ENCODE measurements at places on chromosomes 3 and 15.

DNA sequence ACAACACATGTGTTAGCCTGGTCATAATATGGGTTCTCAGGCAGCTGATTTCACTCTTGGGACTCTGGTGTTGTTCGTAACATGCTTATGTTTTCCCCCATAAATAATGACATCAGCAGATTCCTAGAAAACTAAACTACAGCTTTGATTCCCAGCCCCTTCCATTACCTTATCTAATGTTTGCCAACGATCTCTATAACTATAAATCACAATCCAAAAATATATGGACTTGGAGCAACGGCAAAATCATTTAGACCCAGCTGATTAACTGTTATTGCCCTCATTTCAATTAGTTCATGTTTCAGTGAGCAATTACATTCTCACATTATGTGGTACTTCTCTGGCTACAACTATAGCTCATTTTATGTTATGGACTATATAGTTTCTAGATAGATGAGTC lies 531.3 kb downstream of the MAGI1 start:
- DNase-seq: no peak

GRCh38 chr15:37932549-37932948 lies 1.9 kb upstream of the TMCO5A start:
- no peak for DNase-seq

GRCh38 chr3:15724446-15724845 lies 73.3 kb downstream of the ANKRD28 start:
- no peak for DNase-seq

DNA sequence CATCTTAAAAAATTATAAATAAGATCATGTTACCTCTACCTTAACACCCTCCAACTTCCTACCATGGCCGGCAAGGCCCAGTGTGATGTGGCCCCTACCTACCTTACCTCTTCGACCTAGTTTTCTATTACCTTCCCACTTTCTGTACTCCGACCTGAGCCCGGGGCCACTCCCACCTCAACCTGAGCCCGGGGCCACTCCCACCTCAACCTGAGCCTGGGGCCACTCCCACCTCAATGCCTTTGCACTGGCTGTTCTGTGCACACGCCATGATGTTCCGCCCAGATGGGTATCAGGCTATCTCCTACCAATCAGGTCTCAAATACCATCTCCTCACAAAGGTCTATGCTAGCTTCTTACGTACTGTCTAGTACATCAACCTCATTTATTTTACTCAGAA lies 66.8 kb upstream of the XXYLT1 start:
- DNase-seq: no peak

DNA sequence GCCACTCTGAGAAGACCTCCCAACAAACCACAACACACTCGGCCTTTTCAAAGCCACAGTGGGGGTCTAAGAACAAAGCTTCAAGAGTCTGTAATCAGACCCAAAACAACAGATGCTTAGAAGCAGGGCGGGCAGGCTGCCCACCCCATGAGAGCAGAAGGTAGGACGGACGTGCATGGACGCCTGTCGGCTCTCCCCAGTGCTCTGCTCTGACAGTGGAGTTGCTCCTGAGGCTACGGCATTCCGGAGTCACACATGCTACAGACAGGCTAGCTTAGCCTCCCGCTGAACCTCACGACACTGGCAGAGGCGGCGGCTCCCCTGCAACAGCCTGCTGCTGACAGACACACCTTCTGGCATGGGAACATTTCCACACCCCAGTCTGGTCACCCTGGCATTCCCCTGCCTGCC lies 33.5 kb downstream of the SLCO2A1 start:
- DNase-seq: no peak

DNA sequence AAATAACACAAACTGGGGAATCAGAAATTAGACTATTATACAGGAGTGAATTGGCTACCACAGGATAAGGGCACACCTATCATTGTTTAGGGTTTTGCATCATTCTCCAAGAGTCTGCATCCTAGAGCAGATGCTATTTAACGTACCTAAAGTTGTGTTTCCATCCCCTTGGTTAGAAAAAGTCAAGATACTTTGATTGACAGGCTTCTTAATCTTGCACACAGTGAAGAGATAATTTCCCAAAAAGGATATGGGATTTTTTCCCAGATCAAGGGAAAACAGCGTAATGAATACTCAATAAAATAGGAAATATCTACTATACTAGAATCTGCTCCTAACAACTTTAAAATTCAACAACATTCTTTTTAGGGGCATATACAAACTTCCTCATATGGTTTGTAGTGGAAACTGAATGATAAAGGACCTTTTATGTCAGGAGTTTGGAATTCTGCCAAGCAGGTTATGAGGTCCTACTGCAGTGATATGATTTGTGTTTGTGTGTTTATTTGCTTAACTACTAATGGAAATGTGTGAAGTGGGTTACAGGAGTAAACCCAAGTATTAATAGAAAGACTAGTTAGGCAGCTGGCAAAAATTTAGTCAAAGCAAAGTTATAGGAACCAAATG lies 124.1 kb upstream of the MME start:
- DNase-seq: peak; percentile 17

GRCh38 chr15:39922462-39923092 lies 2.5 kb upstream of the GPR176 start:
- DNase-seq: no peak

DNA sequence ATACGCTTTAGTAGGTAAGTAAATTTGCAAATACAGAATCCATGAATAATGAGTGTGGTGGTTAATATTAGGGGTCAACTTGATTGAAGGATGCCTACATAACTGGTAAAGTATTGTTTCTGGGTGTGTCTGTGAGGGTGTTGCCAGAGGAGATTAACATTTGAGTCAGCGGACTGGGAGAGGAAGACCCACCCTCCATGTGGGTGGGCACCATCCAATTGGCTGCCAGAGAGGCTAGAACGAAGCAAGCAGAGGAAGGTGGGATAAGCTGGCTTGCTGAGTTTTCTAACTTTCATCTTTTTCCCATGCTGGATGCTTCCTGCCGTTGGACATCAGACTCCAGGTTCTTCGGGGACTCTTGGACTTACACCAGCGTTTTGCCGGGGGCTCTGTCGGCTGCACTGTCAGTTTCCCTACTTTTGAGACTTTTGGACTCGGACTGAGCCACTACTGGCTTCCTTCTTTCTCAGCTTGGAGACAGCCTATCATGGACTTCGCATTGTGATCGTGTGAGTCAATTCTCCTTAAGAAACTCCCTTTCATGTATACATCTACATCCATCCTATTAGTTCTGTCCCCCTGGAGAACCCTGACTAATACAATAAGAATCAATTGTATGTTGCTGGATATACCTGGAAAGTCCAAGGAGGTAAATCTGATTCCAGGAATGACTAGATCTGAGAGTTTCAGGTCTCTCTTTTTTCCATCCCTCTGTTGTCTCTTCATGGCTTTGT lies 25.8 kb upstream of the NEDD4 start:
- no peak for DNase-seq

GRCh38 chr3:77191014-77191413 lies 151.1 kb downstream of the ROBO2 start:
- DNase-seq: no peak

DNA sequence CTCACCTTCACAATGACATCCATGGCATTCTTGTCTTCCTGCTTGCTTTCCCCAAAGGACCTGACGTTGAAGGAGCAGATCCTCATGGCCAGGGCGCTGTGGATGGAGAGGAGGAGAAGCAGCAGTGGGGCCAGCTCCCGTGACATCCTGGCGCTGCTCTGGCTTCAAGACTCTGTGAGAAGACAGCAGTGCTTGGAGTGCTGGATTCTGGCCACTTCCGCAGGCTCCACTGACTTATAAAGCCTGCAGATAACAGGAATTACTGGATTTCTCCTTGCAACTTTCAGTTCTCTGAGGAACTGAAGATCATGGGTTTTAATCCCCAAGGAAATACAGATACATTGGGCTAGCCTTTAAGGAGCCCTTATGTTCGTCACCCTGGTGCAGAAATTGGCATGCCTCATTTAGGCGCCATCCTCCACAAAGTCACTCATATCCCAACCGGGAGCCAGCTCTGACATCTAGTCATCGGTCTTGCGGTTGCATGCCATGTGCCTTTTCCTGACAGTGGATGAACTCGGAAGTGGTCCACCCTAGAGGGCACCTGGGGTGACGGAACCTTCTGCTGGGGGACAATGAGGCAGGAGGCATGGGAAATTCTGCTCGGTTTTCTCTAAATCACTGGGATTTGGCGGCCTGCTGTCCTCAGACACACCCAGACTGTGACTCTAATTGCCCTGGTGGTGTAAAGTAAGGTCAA lies at the start of gene DNASE1L3:
DNASE1L3 (minus strand) TSS at position 212 of the 700 bp plus-strand sequence; CDS start at position 146, 66 bp downstream.
- no peak for DNase-seq

DNA sequence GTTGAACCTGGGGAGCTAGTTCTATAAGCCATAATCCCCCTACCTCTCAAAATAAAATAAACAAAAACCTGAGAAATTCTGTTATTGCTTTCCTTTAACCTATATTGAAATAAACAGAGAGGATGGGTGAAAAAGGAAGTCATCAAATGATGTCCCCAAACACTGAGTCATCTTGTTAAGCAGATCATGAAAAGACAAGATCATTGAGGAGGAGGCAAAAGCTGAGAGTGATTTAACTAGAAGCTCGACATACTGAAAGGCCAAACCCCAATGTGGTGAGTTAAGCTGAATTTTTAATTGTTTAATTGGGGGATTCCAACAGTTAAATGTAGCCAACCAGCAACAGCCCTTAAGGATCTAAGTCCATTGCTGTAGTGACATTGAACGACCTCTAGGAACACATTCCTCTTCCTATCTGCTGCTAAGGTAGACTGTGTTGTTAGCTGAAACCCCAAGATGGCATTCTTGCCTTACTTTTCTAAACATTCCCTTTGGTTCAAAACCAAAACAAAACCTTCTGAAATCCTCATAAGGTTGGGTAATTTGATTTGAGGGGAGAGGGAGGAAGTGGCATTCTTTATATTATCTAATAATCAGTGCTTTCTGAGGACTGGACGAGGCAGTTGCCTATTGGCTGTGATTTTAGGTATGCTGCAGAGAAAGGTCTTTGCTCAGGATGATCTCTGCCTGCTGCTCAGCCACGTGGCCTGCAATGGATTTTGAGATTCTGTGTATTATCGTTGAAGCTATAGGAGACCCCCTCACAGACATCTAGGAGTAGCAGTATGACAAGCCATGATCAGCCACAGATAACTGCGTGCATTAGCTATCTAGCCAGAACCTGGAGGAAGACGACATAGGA lies 62.7 kb upstream of the BNIP2 start:
- DNase-seq: no peak

GRCh38 chr3:110754212-110754916 lies 317.3 kb upstream of the NECTIN3 start:
- no peak for DNase-seq

- no peak for DNase-seq
Observed at GRCh38 chr15:57041416-57041815, 123.0 kb downstream of the TCF12 start.

DNA sequence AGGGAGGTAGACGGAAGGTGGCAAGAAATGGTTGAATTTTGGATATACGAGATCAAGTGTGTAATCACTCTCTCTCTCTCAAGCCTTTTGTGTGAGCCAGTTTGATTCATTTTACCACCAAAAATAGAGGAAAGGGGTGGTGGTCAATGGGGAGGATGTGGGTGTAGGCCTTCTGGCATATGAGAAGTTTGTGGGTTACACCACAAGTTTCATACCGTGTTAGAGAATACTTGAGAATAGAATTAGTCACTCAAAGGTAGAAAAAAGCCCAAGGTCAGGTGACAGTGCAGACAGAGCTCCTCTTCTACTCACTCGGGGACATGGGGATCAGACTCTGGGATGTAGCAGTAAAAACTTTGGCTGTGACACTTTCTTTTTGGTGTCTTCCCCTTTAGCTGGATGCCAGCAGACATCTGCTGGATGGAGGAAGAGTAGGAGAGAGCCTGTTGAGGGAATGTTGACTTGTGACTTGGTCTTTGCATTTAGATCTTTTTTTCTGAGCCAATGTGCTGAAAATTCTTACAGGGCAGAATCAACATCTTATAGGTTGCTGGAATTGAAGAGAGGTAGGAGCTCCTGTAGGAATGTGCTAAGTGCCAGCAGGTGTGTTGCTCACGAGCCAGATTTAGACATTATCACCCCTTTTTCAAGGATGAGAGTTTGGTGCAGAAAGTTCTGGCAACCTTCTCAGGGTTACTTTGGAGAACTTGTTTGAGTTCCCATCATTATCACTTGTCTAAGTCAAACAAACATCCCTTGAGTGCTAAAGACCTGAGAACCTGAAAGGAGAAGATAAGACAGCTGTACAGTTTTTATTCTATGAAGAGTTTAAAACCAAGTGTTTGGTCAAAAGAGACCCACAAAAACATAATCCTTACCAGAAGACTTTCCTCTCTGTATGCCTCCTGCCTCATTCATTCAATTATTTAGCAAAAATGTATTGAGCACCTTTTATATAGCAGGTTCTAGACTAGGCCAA lies 43.9 kb upstream of the RYK start:
- DNase-seq: no peak

GRCh38 chr15:70024521-70024920 lies 73.2 kb downstream of the TLE3 start:
- no peak for DNase-seq

DNA sequence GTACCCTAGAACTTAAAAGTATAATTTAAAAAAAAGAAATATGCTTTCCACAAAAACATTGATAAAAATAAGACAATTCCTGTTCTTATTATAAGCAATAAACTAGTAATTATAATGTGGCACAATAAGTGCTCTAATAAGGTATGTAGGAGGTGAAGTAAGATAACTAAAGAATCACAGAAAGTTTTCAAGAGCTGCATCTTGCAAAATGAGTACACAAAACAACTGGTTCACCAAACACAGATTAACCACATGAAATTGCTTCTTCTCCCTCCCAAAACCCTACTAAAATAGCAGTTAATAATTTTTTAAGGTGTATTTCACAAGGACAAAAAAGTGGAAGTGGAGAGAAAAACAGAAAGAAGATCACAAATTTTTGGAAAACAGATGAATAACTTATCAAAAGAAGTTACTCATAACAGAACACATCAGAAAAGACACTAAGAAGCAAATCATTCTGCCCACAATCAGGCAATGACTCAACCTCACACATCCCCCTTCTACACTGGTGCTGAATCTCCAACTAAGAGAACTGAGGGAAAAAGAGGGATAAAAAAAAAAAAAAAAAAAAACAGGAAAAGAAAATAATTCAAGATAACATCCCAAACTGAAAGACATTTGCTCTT lies 64.2 kb downstream of the TBC1D5 start:
- DNase-seq: no peak

DNA sequence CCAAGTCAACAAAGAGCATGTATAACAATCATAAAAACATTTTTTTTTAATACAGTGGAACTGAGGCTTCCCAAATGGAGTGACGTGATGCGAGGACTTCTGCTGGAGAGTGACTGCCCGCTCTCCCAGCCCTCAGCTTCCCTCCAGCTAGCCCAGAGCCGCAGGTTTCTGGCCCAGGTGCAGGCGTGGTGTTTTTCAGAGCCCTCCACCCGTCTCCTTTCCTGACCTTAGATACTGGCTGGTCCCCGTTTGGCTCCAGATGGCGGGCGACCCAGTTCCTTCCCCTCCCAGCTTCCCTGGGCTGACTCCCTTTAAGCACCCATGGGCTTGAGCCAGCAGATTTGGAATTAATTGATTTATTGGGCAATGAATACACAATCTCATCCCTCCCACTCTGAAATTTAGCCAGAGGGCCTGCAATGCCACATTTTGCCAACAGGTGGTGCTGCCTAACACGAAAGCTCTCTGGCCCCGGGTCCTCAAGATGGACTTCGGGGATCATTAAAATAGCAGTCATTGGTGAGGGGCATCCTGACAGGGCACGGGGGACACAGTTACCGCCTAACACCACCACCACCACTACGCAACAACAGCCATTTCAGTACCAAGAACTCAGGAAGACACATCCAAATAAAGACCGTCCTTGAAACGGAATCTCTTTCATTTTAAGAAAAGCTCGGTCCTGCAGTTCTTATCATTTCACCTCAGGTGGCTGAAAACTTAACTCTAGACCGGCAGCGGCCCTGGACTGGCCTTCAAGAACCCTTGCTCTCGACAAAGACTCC lies 47.5 kb upstream of the MUC4 start:
- DNase-seq: peak; percentile 52

All from renal cortex interstitium (tissue), 15 donors.